ENCODE measurements at places on chromosomes 1 and 21. TPM values are rescaled to one million over a fixed set of nuclear protein-coding genes. Genes with fewer than 3 reads are reported as not detected.

- no peak for DNase-seq
These were observed 477.1 kb downstream of the LMO4 start for GRCh38 chr1:87805666-87806378.

DNA sequence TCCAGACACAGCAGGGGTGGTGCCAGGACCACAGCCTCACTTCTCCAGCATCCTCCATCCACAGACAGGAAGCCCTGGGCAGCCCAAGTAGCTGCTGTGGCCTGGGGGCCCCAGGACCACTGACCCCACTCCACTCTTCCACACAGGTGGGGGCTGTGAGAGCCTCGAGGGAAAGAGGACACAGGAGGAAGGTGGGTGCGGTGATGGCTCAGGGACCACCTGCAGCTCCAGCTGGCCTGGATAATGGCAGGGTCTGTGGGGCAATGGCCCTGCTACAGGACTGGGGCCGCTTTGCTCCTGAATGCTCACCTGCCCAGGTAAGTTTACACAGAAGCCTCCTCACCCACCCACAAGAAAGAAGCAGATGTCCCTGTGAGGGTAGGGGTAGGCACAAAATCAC lies 18.3 kb upstream of the PRSS38 start:
- DNase-seq = no peak

- DNase-seq = no peak
These were observed 10.7 kb upstream of the OR2T34 start for GRCh38 chr1:248585266-248585665.

GRCh38 chr1:11365744-11366387 lies 92.9 kb downstream of the UBIAD1 start:
- DNase-seq = no peak

- no peak for DNase-seq
These were observed 11.7 kb downstream of the ITLN2 start for GRCh38 chr1:160942926-160943325.

DNA sequence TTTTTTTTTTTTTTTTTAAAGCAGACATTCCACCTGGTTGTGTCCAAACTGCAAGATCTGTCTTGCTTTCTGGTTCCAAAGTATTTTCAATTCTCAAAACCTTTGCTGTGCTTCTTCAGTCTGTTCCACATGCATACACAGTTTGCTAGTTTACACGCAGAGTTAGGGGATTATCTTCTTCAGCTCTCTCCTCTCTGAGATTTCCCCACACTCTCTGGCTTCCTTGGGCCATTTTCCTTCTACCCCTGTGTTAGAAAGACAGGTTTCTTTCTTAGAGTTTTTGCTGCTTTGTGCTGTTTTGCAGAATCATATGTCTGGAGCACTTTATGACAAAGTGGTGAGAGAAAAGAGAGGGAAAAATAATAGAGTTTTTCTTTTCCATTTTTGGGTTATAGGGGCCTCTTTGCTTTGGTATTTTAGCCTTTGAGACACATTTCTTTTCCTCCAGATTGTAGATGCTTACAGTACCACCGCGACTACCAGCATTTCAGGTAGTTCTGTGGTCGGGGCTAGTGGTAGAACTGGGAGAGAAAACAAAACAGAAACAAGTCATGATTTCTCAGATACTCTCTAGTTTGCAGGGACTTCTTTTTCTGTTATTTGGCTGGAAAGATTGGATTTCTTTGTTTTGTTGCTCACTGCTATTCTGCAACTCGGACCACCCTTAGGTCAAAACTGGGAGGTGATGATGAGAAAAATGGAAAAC lies 66.3 kb downstream of the RABGAP1L start:
- DNase-seq = no peak

SLC2A5 gene
- polyA plus RNA-seq = 1.4 TPM

All from sigmoid colon (tissue), 7 donors.